ENCODE measurements at places on chromosomes 1 and 21.
A peak's percentile ranks its signal among the peaks of the same experiment; 100 is the strongest.

- DNase-seq = no peak
Measured at GRCh38 chr1:41434748-41435449, 49.6 kb downstream of the EDN2 start.

DNA sequence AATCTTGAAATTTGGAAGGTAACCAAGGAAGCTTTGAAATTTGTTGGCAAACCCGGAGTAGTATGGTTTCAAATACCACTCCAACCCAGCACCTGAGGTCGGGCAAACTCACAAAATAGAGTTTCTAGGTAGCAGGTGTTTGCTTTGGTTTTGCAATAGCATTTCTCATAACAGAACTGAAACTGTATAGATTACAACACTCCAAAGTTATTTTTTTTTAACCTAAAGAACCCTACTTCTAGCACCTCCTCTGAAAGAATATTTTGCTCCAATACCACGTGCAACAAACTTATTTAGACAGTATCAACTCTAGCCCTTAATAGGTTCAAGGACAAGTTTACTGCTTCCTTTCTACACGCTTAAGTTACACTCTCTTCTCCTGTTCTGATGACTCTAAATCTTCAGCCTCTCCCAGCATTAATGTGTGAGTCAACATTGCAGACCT lies 178.5 kb upstream of the FMN2 start:
- no peak for DNase-seq

DNA sequence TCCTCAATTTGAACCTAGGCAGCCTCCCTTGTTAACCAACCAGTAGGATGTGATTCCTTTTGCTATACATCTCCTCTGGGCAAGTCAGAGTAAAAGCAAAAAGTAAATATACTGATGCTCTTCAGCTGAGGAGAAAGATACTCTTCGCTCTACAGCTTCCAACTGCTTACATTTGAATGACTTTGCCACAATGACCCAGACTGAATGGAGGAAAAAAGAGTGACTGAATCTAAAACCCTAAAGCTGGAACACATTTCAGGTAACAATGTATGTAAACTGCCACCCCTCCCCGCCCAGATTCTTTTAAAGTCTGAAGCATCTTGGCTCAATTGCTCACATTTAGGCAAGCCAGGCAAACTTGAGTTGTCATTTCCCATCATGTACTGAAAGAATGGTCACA lies 46.1 kb downstream of the SLC16A1 start:
- no peak for DNase-seq

DNA sequence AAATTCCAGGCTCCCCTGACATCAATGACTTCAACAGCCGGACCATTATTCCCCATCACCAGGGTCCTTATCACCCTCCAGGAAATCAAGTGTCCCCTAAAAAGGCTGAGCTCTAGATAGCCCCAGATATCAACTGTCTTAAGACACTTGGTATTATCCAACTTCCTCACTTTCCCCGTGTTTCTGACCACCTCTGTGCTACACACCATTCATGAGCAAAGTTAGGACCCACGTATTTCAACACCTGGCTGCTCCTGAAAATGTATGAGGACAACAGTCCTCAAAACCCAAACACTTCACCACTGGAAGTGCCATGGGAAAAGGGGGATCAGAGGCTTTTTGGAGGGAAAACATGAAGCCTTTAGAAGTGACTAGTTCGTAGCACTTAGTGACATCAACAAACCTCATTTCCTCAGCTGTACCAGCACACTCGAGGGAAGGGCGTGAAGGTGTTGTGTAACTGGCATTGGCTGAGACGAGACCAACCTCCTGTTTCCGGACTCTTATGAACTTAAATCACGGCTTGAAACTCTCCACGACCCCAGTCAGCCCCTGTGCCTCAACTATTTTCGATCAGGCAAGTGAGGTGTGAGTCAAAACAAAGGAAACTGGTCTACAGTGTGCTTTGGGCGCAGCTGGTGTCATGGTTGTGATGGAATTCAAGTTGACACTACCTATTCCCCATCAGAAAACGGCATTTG lies 4.1 kb upstream of the CHD5 start:
- DNase-seq = peak; percentile 29

DNA sequence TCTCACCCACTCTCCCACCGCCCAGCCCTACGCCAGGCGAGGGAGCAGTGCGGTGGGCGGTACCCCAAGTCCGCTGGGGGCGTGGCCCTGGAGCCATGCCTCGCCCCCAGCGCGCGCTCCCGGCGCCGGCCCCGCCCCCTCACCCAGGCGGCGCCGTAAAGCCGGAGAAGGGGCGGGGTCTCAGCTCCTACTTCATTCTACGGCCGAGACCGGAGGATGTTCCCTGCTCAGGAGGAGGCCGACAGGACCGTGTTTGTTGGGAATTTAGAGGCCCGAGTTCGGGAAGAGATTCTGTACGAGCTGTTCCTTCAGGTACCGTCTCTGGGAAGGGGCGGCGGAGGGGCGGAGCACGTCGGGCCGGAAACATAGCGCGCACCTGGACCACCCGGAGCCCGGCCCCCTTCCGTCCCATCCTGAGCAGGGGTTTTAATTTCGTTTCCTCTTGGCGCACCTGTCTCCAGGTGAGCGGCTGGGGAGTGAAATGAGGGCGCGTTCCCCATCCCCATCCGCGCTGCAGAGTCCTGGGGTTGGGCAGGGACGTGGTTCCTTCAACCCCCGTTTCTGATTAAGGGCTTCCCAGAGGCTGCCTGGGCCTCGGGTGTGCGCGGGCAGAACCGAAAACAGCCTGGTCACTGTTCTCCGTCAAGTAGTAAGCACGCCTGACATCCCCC lies at the start of gene RBM11:
RBM11 (plus strand) TSS at position 187 of the 671 bp plus-strand sequence; CDS start at position 217, 30 bp downstream.
- peak; percentile 92 for DNase-seq
